ENCODE measurements at places on chromosomes 11 and 22.

GRCh38 chr11:124898711-124899110, 1.0 kb upstream of the ROBO4 start:
- DNase-seq = no peak

GRCh38 chr11:34962034-34962433, 45.6 kb downstream of the PDHX start:
- DNase-seq = no peak

- DNase-seq = no peak
These were observed 37.5 kb downstream of the ADAMTS15 start for GRCh38 chr11:130485983-130486382.

DNA sequence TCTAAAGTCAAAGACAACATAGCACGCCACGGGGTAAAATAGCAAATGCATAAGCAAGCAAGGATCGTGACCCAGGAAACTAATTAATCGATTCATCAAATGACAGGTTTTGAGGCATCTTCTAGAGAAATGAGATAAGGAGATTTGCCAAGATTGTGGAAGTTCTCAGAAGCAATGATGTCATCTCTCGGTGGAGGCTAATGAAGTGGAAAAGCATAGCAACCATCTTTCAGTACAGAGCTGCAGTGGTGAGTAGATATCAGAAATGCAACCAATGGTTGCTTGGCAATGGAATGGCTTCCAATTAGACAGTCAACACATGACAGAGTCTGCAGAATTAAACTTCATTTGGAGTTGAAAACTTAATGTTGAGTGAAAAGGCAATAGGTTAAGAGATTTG, 116.0 kb downstream of the KIRREL3 start:
- DNase-seq = no peak

- peak; percentile 55 for DNase-seq
These were observed 250.7 kb downstream of the LUZP2 start for GRCh38 chr11:24747275-24748251.

DNA sequence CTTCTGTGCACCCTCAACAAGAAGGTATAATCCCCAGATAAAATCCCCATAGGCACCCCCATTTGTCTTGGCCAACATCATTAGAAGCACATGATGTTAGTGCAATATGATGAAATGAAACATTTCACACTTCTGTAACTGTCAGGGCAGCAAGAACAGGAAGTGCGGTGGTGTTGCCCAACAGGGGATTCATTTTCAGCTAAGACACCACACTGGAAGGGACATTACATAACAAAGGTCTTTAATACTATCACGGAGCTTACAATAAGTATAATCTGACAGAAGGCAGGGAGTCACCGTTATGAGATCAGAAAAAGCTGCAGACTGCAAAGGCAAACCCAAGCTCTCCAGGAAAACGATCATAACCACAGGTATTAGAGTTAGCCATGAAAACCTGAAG, 2.0 kb downstream of the OR52W1 start:
- DNase-seq = no peak

DNA sequence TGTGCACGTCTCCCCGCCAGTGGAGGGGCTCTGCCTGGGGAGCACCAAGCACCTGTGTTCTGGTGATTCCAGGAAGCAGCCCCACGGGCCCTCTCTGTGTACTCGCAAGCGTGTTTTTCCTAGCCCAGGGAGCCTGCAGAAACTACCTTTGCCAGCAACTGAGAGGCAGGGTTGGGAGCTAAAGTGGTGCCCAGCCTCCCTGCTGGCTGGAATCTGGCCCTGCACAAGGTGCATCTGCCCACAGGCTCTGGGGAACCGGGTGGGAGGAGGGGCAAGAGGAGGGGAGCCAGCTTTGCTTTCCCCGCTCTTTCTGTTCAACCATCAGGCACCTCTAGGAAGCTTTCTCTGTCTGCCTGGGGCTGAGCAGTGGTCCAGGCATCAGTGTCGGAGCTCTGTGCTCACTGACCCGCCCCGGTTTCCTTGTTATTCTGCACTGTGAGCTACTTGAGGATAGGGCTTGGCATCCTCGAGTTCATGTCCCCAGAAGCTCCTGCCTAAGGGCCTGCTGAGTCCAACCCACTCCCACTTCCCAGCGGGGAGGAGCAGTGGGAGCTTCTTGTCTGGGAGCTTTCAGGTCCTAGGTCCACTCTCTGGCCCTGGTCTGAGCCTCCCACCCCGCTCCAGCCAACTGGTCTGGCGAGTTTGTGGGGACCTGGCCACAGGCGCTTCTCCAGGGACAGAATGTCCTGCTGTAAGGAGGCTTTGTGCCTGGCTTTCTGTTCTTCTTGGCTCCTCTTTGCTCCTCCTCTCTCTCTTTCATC, 14.9 kb downstream of the DAGLA start:
- no peak for DNase-seq

DNA sequence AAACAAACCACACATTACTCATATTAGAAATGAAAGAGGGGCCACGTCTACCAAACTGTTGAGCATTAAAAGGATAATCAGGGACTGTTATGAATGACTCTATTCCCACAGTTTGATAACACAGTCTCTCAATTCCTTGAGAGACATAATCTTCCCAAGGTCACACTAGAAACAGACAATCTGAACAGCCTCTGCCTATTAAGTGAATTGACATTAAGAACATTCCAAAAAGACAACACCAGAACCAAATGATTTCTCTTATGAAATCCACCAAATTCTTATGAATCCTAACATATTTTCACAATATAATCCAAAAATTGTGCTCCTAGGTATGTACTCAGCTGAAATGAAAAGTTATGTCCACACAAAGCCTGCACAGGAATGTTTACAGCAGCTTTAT, 4.6 kb downstream of the RFPL1 start:
- DNase-seq = no peak

DNA sequence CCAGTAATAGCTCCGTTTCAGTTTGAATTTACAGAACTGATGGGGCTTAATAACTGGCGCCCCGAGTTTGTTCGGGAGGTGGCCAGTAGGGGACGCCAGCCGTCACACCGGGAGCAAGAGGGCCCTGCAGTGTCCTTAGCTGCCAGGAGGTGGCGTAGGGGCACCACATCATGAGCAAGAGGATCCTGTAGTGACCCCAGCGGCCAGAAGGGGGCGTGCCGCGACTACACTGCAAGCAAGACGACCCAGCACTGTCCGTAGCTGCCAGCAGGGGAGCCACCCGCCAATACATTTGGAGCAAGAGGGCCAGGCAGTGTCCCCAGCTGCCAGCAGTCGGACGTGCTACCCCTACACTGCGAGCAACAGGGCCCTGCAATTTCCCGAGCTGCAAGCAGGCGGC, 663.7 kb upstream of the B3GAT1 start:
- peak; percentile 76 for DNase-seq

DNA sequence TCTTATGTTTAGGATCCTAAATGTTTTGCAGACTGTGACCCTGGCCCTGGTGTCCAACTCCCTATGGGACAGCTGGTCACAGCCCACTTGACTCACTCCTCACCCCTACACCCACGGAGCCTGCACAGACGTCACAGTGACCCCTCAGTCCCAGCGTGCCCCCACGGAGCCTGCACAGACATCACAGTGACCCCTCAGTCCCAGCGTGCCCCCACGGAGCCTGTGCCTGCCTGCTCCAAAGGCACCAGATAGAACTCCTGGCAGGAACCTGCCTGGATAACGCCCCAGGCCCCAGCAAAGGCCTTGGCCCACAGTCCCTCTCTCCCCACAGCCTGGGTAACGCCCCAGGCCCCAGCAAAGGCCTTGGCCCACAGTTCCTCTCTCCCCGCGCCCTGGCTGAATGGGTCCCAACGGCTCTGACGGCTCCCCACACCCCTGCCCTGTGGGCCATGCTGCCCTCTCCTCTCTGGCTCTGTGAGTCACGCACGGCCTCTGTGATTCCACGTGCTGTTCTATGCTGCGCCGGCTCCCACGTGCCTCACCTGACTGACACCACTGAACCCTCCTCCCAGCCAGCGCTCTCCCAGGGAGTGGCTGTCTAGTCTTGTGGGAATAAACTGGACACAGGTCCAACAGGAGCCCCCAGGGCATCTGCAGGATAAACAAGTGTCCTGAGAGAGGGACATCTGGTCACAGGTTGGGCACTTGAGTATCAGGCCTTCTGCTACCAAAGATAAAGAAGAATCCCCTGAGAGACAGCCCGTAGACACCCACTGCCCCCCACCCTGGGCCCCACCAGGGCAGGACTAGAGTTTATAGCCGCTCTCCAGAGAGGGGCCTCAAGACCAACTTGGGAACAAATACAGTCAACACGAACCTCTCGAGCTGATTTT, 250.3 kb downstream of the BRD1 start:
- no peak for DNase-seq

GRCh38 chr11:44235765-44236201, 74.2 kb downstream of the ALX4 start:
- DNase-seq = no peak

GRCh38 chr22:48500471-48501230, 1327.0 kb downstream of the BRD1 start:
- DNase-seq = no peak

GRCh38 chr11:134060316-134060715, 8.6 kb upstream of the JAM3 start:
- no peak for DNase-seq

- no peak for DNase-seq
These were observed 3.3 kb downstream of the SCARF2 start for GRCh38 chr22:20434264-20434751.

- DNase-seq = no peak
These were observed 131.2 kb upstream of the RCN1 start for GRCh38 chr11:31959716-31960115.

- no peak for DNase-seq
These were observed 58.4 kb upstream of the BID start for GRCh38 chr22:17832665-17833064.

- no peak for DNase-seq
These were observed 263.0 kb downstream of the OPCML start for GRCh38 chr11:133269267-133269666.

- no peak for DNase-seq
These were observed 8.9 kb downstream of the SLC29A2 start for GRCh38 chr11:66362481-66363147.

- DNase-seq = no peak
These were observed 13.2 kb downstream of the CRTAM start for GRCh38 chr11:122851366-122851966.

- no peak for DNase-seq
These were observed 994 bp downstream of the DEPDC5 start for GRCh38 chr22:31754813-31755212.

DNA sequence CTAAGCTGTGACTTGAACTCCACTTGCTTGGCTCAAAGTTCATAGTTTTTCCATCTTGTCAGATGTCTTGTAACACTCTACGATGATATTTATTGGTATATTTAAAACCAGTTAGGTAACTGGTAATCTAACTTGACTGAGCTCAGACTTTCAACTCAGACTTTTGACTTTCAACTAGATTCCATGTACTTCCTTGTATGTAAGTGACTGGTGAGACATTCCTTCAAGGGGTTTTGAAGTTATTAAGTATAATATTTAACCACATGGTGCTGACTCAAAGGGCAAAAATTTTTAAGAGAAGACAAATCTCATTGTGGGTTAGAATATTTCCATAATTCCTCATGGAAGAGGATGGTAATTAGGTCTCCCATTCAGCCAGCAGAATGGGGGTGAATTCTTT, 631.3 kb upstream of the ANO5 start:
- DNase-seq = no peak

GRCh38 chr11:122187373-122188165, 71.6 kb upstream of the BLID start:
- no peak for DNase-seq

DNA sequence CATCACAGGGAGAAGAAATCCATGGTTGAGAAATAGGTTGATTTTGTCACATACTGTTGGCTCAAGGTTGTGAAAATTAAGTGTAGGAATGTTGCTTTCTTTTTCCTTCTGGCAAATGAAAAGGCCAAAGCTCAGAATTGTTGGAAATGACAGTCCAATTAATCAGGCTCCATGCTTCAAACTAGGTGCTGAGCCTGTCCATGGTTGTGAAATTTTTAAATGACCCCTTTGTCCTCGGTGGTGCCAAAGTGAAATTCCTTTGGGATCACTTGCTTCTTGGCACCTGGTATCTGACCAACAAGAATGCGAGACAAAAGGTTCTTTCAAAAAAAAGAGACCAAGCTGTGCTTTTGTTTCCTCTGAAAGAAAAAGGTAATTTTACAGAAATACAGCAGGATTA, 451.9 kb downstream of the ETS1 start:
- no peak for DNase-seq

DNA sequence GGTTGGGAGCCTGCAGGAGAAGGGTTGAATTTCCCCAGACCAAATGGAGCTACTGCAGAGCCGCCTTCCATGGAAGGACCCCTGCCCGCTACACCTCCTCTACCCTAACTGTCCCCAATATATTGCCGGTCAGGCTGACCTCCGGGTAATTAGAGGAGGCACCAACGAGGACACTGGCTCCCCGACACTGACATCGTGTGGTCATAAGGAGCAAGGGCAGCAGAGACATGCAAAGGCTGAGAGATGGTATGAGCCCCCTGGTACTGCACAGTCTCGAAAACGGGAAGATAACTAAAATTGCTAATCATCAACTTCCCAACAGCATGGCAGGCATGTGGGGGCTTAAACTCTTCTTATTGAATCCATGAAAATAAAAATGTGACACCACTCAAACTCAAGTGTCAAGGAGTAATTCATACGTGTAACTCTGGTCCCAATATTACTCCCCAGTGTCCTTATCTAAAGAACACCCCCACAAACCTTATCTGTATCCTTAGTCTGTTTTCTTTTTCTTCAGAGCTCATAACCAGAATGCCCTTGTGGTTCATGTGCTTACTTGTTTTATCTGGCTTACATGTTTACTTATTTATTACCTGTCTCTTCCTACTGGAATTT, 4.4 kb downstream of the CAVIN3 start:
- peak; percentile 3 for DNase-seq

- no peak for DNase-seq
These were observed 16.9 kb downstream of the C22orf31 start for GRCh38 chr22:29044657-29045176.

DNA sequence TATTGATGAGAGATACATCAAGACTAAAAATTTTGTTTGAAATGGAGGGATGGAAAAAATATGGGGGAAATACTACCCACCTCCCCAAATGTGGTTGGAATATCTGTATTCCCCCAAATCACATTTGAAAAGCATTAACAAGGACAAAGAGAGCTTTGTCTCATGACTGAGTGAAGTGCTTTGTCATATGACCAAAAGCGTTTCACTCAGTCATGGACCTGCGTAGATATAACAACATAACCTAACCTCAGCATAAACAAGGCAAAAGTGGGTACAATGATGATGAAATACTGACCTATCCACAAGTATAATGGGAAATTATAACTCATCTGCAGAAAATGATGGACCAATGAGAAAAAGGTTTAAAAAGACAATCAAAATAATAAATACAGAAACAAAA, 418.3 kb downstream of the TBC1D22A start:
- DNase-seq = no peak

- DNase-seq = no peak
These were observed 30.5 kb upstream of the PLET1 start for GRCh38 chr11:112291191-112291590.

DNA sequence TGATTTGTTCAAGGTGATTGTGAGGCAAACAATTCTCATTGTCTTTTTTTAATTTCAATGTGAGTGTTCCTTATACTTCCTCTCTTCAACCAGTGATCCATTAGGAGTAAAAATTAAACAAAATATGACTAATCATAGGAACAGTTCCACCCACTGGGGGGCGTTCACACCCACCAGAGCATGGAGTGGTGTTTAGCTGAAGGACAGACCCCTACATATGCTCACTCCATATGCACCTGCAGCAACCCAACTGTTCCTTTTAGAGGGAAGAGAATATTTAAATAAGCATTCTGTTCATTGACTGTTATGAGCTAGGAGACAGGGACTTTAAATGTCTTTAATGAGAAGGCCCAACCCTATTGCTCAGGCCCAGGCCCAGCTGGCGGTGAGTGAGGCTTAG, 78.7 kb upstream of the DRD2 start:
- no peak for DNase-seq

GRCh38 chr11:130023204-130023603, 20.6 kb upstream of the PRDM10 start:
- DNase-seq = no peak
